ENCODE measurements at places on chromosomes 16 and 17.

- DNase-seq, result no peak
Measured at GRCh38 chr17:73290399-73291259, 21.2 kb downstream of the CDC42EP4 start.

GRCh38 chr17:39222866-39223834 is 2.6 kb downstream of the STAC2 start:
- DNase-seq, result no peak

DNA sequence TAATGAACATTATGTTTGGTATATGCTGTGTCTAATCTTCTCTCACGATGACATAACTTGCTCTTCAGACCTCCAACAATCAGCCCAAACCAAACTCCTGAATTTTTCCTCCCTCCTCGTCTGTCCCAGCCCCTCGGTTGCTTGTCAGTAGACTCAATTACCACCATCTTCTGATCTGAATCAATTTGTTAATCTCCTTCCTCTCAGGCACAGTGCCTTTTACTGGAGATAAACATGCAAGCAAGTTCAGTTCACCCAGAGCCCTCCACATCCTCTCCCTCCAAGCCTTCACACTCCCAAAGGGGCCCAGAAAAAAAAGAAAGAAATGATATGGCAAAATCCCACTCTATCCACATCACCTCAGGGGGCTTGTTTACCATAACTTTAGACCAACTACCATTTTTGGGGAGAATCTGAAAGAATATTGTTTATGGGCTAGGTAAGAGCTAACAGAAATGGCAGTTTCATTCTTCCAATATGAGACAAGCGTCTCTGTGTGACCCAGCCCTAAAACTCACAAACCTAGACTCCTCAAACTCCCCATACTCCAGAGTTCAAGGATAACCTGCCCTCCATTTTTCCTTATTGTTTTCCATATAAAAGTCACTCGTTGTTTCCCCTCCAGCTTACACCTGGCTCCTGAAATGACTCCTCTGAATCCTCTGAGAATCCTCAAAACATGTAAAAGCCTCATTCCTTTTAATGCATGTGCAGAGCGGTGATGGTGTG is 1.5 kb downstream of the TEX2 start:
- DNase-seq, result no peak

DNA sequence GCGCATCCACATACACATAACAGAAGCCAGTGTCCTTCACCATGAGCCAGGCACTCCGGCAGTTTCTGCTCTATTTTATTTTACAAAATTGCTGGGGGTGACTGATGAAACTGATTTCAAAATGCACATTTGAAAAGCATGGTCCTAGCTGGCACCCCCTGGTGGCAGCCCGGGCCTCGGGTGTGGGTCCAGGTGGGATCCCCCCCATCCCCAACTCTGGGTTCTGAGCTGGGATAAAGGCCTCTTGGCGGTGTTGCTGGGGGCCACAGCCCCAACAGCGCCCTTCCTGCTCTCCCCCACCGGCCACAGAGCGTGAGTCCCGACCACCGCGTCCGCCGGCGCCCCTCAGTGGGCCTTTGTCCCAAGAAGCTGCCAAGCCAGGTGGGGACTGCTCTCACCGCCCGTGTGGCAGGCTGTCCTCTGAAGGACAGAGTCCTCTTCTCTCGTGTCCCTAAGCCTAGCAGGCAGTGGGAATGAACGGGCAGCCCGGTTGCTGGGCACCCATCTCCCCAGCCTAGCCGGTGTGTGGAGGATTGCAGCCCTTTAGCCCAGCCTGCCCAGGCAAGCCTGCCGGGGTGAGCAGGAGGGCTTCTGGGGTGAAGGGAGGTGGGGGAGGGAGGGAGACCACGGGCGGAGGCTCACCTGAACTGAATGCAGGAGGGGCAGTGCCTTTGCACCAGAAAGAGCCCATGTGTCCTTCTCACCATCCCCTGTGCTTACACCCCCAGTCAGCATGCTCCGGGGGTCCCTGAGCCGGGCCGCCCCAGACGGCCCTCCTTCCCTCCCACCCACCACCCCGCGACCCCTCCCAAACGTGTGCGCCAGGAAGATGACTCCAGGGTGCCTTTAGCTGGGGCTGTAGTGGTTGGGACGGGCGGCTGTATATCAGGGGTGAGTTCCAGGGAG is 898 bp downstream of the SNAI3 start:
- no peak for DNase-seq

DNA sequence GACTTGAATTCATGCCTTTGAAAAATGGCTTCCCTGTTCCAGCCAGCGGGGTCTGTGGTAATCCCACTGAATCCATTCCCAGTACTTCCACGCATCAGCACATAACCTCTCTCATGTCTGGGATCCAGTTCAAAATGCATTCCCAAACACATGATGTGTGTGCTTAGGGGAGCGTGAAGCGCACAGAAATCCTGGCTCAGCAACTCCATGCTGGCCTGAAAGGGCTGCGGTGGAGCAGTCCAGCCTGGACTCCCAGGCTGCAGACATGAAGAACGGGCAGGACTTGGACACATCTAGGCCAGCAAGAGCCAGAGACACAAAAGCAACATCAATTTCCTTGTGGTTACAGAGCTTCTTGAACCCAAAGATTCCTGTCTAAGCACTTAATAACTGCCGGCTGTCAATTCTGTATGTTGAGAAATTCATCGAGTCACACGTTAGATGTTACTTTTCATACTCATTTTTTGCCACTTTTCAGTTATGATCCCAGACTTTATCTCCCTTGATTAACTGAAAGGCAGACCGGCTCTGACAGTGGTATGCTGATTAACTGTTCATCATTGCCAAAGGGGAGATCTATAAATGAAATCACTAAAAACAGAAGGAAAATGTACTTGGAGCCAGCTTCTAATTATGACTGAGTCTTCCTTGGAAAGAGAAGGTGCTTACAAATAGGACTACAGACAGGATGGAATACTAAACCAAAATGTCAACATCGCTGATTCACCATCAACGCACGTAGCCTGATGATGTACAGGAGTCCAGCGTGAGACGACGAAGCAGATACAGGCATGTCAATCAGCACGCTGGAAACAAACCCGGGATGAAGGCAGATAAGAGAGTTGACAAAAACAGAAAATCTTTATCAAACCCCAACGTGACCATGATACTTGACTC is 23.0 kb downstream of the NSMCE1 start:
- peak; percentile 91 for DNase-seq

- DNase-seq, result no peak
Measured at GRCh38 chr17:80869481-80870145, 122.0 kb upstream of the CHMP6 start.

DNA sequence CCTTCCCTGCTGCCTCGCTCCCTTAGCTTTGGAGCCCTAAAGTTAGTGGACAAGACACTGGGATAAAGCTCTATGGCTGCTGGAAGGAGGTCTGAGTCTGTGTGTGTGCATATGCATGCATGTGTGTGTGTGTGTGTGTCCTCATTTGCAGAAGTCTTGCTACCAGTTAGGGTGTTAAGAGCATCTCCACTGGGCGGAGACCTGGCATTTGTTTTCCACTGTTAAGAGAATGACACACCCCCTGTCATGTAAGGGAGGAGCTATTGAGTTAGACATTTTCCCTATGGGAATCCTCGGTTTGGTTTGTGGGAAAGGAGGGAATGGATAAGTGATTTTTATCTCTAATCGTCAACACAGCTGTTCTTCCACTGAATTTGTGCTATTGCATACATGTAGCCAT is 24.8 kb upstream of the ARHGAP23 start:
- DNase-seq, result no peak

GRCh38 chr16:89184933-89185794 is 13.6 kb downstream of the CDH15 start:
- peak; percentile 50 for DNase-seq

- DNase-seq, result no peak
Measured at GRCh38 chr16:81276323-81276722, 37.8 kb downstream of the BCO1 start.

GRCh38 chr16:65111306-65111705 is 10.6 kb downstream of the CDH11 start:
- DNase-seq, result no peak

DNA sequence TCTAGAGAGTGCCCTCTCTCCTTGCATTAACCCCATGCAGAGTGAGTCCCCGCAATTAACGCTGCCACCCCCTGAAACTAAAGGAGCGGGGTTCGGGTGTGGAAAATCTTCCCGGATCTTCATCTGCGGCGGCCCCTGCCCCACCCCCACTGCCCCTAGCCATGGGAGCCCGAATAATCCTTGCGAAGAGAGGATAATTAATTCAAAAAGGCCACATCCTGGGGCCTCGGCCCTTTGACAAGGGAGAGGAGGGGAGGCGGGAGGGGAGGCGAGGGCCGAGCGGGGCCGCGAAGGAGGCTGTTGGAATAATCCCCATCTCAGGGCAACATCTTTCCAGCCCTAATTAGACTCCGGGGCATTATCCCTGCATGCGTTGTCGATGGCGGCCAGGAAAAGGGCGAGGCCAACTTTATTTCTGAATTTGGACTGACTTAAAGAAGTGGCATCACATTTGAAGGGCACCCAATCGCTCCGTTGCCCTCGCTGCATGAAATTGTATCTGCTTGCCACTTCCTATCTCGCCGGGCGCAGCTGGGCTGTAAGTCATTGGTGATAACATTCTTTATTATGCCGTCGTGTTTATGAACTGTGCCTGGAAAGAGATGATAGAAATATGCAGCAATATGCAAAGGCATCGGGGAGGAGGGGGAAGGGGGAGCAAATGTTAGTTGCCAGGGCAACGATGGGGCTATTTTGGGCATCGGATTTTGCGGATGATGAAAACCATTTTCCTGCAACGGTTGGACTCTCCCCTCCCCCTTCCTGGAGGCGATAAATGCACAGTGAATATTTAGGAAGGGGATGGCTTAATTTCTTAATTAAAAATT is 387.1 kb upstream of the TNRC6C start:
- peak; percentile 74 for DNase-seq

DNA sequence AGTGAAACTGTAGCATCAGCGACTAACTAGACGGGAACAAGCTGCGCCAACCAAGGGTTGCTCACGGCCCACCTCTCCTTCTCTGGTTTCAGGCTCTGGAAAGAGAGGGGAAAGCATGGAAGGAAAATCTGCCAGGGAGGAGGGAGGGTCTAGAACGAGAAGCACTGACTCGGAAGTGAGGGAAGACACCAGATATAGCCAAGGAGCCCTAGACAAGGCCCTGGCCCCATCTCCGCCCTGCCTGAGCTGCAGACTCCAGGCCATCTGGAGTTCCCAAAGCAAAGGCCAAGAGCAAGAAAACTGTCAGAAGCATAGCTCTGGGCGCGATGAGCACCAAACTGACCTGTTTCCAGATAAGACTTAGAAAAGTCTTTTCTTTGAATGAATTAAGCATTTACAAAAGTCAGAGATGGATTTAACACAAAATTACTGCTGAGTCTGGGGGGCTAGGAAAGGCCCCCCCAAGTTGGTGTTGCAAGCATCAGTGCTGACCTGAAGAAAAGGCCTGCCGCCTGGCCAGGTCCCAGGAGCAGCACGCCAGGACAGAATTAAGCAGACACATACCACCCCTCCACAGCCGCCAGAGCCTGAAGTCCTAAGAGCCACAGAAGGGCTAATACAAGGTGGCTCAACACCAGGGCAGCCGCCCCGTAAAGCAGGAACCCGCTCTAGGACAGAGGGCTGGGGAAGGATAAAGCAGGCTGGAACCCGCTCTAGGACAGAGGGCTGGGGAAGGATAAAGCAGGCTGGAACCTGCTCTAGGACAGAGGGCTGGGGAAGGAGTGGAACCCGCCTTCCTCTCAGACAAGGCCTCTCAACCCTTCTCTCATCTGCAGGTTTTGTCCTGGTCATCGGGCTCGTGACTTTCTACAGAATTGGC is 20.7 kb downstream of the TMEM204 start:
- DNase-seq, result no peak

- DNase-seq, result peak; percentile 35
Measured at GRCh38 chr16:351804-352520, 561 bp downstream of the AXIN1 start.

- no peak for DNase-seq
Measured at GRCh38 chr16:10597187-10597601, 16.8 kb upstream of the EMP2 start.

DNA sequence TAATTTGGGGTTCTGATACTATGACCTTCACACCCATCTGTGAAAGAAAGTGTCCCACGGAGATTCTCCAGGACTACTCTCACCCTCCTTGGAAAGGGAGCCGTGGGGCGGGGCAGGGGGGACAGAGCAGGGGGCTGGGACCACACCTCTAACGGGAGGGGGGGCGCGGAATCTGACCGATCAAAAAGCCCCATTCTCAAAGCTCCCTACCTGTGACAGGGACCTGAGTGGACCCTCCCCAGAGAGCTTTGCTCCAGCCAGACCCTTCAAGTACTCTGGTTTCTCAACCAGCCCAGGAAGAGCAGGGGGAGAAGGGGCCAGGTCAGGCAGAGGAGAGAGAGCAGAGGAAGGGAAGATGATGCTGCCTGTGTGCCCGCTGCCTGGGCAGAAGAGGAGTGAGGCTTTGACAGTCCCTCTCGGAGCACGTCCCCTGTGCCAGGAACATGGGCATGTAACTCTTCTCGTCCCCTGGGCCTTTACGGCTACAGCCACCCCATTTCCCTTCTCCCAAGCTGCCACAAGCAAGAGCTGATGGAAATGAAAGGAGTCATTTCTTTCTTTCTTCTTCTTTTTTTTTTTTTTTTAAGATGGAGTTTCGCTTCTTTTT is 682 bp downstream of the XAF1 start:
- DNase-seq, result no peak

DNA sequence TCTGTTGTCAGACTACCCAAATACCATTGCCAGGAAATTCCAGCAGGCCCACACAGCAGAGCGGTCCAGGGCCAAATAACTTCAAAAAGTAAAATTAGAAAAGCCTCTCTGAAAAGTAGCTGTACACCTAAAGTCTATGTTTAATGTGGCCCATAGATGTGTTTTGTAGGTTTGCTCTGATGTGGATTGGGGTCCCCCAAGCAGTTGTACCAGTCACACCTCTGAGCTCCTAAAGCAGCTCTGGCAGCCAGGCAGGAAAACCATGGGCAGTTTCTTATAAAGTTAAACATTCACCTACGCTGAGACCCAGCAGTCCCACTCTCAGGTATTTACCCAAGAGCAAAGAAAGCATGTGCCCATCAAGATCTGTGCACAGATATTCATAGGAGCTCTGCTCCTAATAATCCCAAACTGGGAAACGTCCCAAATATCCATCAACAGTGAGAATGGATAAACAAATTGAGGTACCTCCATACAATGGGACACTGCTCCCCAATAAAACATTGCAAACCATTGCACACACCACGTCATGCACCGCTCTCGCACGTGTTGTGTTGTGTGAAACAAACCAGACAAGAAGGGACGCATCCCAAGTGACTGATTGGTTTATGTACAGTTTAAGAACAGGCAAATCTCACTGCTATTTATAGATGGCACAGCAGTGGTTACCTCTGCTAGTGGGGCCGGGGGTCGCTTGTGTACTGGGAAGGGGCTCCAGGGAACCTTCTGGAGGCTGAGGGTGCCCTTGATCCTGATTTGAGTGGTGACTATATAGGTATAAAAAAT is 15.8 kb upstream of the PRM1 start:
- DNase-seq, result no peak

GRCh38 chr16:23469814-23470213 is 16.8 kb upstream of the COG7 start:
- DNase-seq, result no peak

DNA sequence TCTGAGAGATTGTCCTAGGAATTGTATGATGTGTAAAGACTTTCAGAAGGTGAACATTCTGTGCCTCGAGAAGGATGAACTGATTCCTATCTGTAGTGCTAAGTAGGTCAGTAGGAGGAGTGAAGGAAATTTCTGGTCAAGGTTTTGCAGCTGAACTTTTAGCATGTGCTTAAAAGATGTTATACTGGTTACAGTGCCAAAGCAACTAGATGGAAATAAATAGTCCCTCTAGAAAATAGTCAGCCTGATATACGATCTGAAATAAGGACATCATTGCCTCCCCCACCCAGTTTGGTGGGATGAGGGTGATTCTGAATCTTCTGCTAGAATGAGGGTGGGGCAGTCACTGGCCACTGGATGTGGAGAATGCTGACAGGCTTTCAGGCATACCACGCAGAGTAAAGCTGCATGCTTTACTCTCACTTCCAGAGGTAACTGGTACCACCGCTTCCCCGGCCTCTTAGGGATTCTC is 57.2 kb upstream of the VPS4A start:
- DNase-seq, result peak; percentile 40
